ENCODE measurements at places on chromosomes 6 and 20.

DNA sequence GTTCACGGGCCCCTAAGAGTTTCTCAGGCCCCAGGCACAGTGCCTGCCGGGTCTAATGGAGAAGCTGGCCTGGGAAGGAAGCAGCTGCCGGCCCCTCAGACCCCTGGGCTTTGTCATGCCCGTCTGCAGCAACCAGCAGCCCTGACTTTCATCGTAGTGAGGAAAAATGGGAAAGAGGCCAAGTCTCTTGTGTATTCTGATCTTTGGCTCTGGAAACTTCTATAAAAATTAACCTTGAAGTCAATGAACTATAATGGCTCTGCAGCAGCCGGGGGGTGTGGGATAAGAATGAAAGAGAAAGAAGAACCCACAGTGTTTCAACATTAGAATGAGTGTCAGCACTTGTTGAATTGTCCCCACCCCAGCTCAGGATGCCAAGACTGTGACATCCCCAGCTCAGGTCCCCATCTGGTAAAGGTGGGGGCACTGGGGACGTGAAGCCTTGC, 12.9 kb downstream of the TGM2 start:
- DNase-seq = no peak

- DNase-seq = no peak
Observed at GRCh38 chr6:67541586-67541985, 1093.5 kb upstream of the ADGRB3 start.

DNA sequence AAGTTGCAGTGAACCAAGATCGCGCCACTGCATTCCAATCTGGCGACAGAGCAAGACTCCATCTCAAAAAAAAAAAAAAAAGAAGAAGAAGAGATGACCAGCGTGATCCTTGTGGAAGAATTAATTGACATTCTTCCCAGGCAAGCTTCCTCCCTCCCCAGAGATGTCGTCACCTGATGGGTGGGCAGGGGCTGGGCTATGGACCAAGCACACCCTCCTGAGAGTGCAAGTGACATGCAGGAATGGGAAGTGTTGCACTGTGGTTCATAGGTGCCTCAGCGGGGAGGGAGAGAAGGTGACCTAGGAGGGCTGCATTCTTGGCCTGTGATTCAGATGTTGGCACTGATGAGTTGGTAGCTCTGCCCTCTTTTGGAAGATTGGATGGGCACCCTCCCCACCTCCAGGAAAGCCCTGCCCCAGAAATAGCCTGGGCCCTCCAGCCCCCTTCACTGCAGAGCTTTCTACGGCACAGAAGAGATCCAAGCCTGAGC, 37.8 kb downstream of the TAF8 start:
- DNase-seq = no peak

- no peak for DNase-seq
Observed at GRCh38 chr6:108712946-108713345, 135.3 kb upstream of the ARMC2 start.

DNA sequence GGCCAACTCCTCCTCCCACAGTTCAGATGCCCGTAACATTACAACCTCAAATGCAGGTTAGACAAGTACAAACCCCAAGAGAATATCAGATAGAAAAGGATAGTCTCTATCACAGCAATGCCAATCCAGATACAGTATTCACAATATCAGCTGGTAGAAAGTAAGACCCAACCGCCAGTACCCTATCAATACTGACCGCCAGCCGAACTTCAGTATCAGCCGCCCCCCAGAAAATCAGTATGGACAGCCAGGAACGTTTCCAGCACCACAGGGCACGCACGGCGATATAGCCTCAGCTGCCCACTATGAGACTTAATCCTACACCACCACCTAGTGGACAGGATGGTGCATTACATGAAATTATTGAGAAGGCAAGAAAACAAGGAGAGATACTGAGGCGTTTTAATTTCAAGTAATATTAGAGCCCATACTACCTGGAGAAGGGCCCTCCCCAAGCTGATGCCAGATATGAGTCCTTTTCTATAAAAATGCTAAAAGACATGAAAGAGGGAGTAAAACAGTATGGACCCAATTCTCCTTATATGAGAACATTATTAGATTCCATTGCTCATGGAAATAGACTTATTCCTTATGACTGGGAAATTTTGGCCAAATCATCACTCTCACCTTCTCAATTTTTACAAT, 17.6 kb upstream of the EIF2S2 start:
- no peak for DNase-seq

- DNase-seq = no peak
Observed at GRCh38 chr6:138539876-138540275, 40.6 kb upstream of the NHSL1 start.

DNA sequence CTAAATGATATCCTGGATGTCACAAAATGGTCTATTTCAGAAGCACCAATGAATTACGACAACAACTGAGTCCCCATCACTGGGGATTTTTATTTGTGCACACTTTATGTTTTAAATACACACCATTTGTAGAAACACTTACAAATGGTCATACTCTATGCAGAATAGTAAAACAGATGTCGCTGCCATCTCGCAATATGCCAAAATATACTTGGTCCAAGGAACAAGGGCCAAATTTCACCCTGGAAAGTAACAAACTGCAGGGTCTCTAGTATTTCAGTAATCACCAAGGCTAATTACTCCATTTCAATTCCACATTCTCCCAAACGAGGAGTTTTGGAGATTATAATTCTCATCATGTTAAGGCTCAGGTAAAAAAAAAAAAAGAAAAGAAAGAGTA, 215.2 kb downstream of the LMBRD1 start:
- no peak for DNase-seq

DNA sequence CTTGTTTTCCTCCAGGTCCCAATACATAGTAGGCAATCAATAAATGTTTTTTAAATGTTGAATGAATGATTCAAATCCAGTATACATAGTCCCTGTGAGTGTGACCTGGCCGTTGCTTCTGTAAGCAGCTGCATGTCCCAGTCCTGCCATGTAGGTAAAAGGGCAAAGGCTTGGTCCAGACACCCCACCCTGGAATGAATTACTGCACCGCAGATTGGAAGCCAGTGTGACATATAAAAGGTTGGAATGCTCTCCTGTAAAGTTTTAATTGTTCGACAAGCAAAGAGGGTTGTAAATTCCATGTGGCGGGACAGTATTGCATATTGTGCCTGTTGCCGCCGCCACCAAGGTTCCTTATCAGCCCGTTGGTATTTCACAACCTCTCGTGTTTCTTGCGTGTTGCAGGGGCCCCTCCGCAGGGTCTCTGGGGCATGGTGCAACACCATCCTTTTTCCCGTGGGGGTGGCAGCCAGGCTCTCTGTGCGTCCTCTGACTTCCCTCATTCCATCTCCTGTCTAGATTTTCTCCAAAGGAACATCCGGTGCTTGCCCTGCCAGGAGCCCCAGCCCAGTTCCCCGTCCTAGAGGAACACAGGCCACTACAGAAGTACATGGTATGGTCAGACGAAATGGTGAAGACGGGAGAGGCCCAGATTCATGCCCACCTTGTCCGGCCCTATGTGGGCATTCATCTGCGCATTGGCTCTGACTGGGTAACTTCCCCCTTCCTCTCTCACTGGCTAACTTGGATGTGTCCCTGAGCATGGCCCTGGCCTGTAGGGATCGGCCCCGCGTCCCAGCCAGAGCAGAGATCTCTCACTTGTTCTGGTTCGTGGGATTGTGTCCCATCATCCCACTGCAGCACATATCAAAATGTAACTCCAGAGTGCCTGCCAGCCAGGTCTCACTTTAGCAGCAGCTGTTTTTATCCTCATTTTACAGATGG, 20.3 kb downstream of the POFUT1 start:
- DNase-seq = no peak

DNA sequence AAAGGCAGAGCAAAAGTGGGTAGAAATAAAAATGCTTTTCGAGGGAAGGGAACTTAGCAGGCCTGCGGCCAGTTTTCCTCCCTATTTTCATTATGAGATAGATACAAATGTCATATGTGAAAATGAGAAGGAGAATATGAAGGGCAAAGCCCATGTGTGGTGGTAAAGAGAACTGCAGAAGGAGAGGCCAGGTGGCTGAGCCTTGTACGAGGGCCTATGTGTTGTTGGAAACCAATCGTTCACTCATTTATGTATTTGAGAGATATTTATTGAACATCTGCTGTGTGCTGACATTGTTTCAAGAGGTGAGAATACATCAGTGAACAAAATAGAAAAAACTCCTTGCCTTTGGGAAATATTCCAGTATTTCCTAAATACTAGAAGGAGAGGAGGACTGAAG, 147.7 kb downstream of the SH3BGRL2 start:
- DNase-seq = no peak

DNA sequence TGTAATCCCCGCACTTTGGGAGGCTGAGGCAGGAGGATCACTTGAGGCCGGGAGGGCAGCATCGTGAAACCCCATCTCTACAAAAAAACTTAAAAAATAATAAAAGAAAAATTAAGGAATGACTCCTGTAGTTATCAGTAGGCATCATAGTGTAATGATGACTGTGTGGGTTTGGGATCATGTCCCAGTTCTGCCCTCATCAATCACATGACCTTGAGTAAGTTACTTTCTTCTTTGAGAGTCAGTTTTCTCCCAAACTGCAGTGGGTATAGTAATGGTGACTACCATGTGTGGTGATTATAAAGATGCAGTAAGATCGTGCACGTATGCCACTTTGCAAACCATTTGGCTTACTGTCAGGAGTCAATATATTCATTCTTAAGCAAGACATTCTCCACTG, 89.2 kb downstream of the TXNDC5 start:
- no peak for DNase-seq

DNA sequence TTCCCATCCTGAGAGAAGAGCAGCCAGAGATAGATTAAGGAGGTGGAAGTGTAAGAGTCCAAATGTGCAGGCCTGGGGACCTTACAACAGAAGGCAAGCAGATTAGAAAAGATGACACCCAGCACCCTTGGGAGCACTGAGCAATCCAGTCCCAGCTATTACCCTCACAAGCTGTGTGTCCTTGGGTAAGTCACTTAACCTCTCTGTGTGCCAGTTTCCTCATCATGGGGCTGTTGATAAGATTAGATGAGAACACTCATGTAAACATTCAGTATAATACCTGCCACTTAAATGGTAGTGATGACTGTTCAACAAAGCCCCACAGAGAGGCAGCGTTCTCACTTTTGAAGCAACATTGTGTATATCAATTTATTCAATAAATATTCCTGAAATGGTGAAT, 114.8 kb upstream of the CST7 start:
- DNase-seq = no peak

DNA sequence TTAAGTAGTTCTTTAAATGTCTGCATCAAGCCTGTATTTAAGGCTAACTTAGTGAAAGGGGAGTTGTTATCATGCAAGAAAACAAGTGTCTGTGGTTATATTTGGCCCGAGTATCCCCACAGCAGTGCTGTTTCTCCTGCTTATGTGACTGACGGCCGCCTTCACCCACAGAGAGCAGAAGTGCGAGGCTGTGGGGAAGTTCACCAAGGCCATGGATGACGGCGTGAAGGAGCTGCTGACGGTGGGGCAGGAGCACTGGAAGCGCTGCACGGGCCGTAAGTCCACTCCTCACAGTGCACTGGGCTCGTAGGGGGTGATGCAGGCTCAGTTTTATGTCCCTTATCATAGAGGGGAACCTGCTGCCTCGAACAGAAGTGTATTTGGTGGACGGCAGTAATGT, 53.2 kb upstream of the SYNJ2 start:
- DNase-seq = no peak

GRCh38 chr6:29834564-29835436, 7.2 kb downstream of the HLA-G start:
- no peak for DNase-seq

- DNase-seq = no peak
Observed at GRCh38 chr6:42774201-42774600, 7.7 kb upstream of the BICRAL start.

DNA sequence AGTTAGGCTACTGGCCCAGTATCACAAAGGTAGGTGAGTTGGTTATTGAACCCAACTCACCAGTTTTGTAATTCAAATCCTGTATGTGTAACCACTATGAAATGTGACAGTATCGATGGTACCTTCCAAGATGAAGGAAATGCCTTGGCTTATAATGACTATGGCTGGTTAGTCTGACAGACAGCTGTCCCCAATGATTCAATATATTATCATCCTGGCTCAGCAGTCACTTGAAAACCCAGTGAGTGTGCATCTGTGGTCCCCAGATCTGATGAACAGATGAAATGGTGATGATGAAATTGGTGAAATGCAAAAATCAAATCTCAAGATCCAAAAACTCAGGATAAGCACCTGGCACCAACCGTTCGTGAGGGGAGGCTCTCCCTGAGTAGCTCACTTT, 54.8 kb downstream of the TNFRSF21 start:
- DNase-seq = no peak

DNA sequence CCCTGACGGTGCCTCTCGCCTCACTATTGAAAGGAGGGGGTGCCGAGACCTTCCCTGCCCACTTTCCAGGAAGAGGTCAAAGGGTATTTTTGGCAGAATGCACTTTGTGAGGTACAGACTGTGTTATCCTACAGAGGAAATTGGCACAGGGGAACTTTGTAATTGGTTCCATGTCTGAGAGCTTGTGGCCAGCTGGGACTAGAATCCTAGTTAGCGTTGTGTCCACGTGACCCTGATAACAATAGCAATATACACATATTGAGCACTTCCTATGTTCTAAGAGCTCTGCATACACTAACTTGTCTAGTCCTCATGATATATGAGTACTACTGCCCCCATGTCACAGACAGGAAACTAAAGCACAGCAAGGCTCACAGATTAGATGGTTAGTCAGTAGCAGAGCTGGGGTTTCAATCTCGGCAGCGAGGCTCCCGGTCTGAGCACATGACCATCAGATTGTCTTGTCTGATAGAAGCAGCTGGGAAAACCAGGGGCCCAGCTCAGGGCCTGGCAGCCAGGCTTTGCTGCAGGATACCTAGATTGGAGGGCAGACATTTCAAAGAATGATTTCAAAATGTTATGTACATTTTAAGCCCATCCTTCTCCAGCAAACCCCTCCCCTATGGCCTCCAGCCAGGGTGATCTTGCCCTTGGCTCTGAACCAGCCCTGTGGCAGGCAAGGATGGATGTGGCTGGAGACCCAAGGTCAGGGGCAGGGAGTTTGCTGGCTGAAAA, 1.4 kb downstream of the MAPK13 start:
- DNase-seq = no peak

DNA sequence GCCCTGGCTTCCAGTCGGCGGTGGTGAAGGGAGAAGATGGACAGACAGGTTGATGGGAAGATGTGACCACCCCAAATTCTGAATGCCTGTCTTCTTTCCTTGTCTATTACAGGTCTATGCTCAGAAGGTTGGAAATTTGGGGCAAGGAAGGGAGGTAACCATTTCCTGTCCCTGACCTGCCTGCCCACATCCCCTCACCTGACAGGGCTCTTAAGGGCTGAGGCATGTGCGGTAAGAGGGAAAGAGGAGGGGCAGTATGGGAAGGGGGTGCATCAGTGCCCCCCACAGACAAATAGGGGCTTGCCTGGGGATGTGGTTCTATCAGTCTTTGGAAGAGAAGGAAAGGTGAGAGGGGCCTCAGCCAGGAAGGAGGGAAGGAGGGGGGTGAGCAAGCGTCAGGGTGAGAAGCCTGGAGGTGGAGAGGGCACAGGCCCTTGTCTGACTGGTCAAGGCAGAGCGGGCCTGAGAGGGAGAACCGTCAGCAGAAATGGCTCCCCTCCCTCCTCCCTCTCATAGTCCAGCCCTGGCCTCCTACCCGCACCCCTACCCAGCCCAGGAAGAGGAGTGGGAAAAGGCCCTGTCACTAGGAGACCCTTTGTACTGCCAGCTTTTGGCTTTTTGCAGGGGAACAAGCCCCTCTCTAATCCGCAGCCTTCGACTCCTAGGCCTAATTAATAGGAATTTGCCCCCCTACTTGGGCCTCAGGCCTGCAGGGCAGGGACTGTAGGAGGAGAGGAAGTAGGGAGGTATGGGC, 104.4 kb upstream of the FOXP4 start:
- DNase-seq = no peak

All from esophagus squamous epithelium (tissue), 5 donors.